ENCODE measurements at places on chromosomes 1 and 21. TPM values are rescaled to one million over a fixed set of nuclear protein-coding genes. Genes with fewer than 3 reads are reported as not detected.

Gene NBPF4
- total RNA-seq, result not detected

Gene HES4
- total RNA-seq, result 21.2 TPM

Gene CD48
- total RNA-seq, result 3.3 TPM

Gene FAM131C
- 0.72 TPM for total RNA-seq

Gene MXRA8
- total RNA-seq, result 95.3 TPM

Gene RNPC3
- 21.1 TPM for total RNA-seq

Gene CDKN2C
- total RNA-seq, result 22.0 TPM

Gene C4BPA
- total RNA-seq, result not detected

Gene C1orf94
- total RNA-seq, result not detected

Gene PLEKHA6
- total RNA-seq, result 4.4 TPM

Gene ANXA9
- 1.6 TPM for total RNA-seq

Gene SPATA45
- total RNA-seq, result not detected

Gene DCST2
- 0.41 TPM for total RNA-seq

Gene ANKRD35
- total RNA-seq, result 13.1 TPM

Gene SH2D1B
- total RNA-seq, result 0.62 TPM

Gene OLIG1
- total RNA-seq, result 0.41 TPM

Gene PRDM2
- total RNA-seq, result 29.5 TPM

Gene RGSL1
- not detected for total RNA-seq

Gene GPA33
- total RNA-seq, result 0.41 TPM

Gene GSTM5
- total RNA-seq, result 4.4 TPM

Gene GABRD
- total RNA-seq, result 0.82 TPM

All from tongue (tissue), 3 donors.